Activated T-helper 9 cell treated with anti-CD3 and anti-CD28 coated beads, Interleukin-2, amount 50 U/mL, for 16 hours (primary cell): ENCODE measurements at places on chromosomes 6 and 20.

DNA sequence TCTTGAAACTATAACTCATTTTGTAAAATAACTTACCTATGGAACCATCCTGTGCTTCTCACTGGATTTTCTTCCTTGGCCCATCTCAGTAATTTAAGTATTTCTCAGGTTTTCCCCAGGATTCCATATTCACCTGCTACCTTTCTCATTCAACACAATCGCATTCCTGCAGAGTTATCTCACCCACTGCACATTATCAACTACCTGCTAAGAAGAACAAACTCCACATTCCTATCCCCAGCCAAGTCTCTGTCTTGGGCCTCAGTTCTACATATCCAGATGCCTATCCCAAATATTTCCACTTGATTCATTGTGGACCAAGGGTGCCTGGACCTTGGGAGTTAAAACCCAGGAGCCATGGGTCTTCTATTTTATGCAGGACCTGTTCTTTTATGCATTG lies 60.2 kb upstream of the KCNQ5 start:
- no peak for DNase-seq

DNA sequence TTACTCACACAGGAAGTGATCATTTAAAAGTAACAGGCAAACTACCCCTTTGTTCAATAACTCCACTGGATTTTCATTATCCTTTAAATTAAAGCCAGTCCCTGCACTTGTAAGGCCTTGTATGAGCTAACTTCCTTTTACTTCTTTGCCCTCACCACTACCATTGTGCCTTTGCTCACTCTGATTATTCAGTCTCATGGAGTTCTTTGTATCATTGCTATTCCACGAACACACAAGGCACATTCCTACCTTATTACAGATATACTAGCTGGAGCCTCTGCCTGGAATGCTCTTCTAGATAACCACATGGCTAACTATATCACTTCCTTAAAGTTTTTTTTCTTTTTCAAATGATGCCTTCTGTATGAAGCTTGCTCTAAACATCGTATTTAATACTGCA lies 748.6 kb upstream of the HS3ST5 start:
- DNase-seq = no peak

DNA sequence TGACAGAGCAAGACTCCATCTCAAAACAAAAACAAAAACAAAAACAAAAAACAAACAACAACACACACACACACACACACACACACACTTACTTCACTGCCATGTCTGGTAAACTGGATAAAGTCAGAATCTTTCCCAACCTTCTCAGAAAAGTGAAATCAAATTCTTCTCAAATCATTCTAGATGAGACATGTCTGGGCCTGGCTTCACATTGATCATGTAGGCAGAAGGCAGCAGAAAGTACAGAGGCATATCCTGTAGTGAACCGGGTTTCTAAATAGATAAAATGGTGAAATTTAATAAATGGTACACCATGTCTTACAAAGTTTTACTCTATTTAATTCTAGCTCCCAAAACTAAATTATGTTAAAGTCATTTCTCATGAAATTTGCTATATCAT lies 14.9 kb upstream of the MRS2 start:
- DNase-seq = no peak

GRCh38 chr6:166853371-166854325 lies 102.7 kb downstream of the RNASET2 start:
- no peak for DNase-seq

DNA sequence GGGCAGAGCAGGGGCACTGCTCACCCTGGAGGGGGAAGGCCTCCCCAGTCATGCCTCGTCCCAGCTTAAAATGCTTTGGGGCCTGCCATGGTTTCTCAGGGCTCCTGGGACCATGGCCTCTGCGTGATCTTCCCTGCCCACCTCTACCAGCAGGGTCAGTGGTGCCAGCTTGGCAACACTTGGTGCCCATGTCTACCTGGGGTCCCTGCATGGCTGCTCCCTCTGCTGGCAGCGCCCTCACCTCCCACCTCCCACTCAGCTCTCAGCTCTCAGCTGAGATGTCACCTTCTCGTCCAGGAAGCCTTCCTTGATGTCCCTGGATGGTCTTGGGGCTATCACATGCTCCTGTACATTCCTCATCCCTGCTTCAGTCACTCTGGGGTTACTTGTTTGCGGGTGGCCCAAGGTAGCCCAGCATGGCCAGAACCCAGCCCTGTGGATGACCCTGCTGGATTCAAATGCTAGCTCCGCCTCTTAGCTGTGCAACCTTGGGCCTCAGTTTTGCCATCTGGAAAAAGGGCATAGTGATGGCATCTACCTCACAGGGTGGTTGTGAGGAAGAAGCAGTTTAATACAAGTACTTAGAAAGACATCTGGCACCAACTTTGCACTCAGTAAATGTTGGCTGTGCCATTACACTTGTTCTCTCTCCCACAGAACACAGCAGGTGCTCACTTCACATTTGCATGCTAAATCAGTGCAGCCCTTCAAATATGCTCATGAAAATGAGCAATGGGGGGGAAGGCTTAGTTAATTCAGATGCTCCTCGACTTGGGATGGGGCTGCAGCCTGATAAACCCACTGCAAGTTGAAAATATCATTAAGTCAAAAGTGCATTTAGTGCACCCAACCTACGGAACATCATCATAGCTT lies 53.5 kb upstream of the PTPN1 start:
- DNase-seq = no peak

- no peak for DNase-seq
Measured at GRCh38 chr6:88368071-88368787, 202.1 kb upstream of the CNR1 start.

DNA sequence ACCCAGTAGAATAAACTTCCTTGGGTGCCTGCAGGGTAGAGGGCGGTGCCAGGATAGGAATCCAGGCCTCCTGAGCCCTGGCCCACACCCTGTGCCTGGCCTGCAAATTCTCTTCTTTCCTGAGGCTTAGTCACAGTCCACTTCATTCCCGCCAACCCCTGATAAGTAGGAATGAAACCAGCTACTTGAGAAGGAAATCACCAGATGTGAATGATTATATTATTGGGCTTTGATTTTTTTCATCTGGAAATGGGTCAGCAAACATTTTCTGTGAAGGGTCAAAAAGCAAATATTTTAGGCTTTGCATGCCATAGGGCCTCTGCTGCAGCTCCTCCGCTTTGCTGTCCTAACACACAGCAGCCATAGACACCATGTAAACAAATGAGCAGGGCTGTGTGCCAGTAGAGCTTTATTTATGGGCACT lies 50.2 kb downstream of the STK35 start:
- no peak for DNase-seq

DNA sequence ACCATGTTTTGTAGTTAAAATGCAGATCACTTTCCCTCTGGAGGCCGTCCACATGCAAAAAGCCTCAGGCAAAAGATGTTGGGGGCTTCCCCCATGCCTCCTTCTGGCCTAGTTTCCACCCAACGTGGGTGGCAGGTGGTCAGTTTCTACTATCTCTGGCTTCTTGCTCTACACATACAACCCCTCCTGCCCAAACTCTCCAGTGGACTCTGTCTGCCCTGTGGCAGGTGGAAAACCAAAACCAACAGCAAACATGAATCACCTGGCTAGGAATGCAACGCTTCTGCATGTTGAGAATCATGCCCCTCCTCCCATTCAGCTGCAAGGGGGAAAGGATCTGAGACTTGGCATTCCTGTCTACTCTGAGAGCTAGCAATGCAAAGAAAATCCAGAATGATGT lies 94.8 kb downstream of the MBOAT1 start:
- no peak for DNase-seq

DNA sequence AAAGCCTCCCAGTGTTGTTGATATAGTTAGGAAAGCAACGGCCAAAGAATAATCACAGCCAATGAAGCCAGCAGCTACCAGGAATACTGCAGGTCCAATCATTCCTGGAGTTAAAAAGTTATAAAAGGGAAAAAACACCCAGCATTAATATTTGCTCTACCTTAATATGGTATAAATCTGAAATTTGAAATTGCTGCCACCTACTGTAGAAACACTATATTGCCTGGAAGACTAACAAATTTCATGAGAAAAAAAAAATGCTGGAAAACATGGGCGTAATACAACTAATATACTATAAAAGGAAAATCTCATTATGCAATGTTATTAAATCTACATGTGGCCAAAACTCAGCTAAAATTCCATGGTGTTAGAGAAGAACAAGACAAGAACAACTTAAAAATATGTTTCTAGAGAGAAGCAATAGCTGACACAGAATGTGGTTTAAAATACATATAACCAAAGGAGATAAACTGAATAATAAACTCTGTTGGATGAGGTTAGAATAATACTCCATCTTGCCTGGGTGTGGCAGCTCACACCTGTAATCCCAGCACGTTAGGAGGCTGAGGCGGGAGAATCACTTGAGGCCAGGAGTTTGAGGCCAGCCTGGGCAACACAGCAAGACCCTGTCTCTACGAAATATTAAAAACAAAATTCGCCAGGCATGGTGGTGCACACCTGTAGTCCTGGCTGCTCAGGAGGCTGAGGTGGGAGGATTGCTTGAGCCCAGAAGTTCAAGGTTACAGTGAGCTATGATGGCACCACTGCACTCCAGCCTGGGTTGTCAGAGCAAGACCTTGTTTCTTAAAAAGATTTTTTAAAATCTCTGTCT lies 43.1 kb downstream of the SLC17A5 start:
- DNase-seq = no peak

DNA sequence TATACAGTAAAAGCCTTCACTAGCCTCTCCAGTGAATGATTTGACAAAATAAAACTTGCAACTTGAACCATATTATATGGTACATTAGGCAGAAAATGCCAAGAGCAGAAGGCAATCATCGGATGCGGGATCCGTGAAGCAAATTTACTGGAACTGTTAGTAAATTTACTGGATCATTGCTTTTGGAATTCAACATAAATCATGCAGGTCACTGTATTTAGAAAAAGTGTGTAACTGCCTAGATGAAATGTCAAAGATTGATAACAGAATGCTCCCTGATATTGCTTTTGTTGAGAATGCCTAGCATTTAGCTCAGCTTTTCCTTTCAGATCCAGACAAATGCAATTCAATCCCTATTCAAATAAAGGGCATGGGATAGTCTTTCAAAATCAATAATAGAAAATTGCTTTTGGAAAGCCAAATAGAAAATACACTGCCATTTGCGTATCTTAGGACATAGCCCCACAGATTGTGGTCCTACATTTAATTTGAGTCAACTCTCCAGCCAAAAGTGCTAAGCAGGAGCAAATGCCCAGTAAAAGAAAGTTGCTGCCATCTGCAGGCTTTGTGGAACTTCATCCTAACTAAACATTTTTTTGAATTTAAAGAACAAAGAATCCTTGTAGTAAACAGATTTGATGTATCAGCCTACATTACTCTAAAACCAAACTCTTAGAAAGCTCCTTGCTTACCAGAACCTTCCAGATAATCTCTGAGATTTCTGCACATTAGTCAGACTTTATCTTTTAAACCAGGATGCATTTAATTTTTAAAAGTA lies 109.5 kb upstream of the HSF2 start:
- no peak for DNase-seq

- DNase-seq = no peak
Measured at GRCh38 chr6:94254689-94255088, 835.3 kb upstream of the EPHA7 start.

DNA sequence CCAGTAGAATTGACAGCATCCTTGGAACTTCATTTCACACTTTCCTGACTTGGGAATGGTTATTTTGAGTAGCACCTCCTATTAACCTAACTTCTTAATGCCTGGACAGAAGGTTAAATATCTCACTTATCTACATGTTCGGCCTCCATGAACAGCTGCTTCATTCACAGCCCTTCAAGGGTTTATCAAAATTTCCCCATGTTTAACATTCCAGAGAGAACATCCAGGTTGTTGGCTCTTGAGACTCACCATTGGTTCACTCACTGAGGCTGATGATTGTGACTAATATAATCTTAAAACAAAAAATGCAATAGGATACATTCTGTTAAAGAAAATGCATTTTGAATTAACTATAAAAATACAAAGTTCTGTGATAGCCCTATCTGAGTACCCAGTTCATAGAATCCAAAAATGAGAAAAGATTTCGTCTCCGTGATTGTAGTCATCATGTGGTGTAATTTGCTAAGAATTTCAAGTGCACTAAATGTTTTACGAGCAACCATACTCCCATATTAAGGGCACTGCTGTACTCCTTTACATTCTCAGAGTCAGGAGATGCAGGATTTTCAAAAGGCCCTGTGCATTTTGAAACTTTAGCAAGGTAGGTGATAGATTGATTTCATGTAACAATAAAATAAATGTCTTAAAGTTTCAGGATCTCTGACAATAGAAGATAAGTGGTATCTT lies 260.6 kb upstream of the TAB2 start:
- no peak for DNase-seq

DNA sequence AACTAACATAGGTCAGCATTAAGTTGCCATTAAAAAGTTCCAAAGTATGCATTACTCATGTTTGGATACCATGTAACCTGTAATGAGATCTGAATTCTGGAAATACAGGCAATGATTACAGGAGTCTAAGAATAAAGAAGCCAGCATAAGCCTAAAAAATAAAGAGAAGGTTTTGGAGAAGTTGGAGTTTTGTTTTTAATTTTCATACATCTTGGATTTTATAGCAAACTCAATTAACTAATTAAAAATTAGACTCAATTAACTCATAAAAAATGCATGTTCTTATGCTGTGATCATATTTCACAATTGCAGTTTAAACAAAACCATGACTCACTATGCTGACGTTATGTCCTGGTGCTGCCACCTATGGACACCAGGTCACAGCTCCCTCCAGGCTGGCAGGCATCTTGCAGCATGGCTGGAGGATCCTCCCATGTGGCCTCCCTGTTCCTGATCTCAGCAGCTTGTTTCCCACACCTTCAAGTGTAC lies 648.8 kb upstream of the AGPAT4 start:
- DNase-seq = no peak

DNA sequence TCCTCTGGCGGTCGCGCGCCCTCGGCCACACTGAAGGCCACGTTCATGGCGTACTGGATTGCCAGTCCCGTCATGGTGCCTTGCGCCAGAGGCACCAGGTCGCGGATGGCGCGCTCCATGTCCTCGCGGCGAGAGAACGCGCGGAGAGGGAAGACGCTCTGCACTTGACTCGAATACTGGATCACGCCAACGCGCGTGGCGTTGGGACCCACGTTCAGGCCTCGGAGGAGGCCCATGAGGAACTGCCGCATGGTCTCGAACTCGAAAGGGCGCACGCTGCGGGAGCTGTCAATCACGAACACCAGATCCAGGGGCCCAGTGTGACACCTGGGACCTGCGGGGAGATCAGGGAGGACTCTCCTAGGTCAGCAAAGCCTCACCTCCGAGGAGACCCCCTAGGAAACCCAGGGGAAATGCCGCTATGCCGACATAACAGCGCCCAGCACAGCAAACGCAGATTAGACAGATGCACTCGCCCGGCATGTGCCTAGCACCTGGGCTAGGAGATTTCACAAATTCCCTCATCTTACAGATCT lies 2.1 kb upstream of the RBPJL start:
- no peak for DNase-seq

- DNase-seq = no peak
Measured at GRCh38 chr6:39108041-39108839, 6.7 kb downstream of the SAYSD1 start.
